Daoy (cell line): ENCODE measurements at places on chromosomes 1 and 21. TPM values are rescaled to one million over a fixed set of nuclear protein-coding genes. Genes with fewer than 3 reads are reported as not detected.
A peak's percentile ranks its signal among the peaks of the same experiment; 100 is the strongest.

CYB5RL gene
- total RNA-seq, result 3.8 and 8.9 TPM in 2 replicates

DNALI1 gene
- total RNA-seq, result 3.8 and 9.3 TPM in 2 replicates

CFHR3 gene
- total RNA-seq, result not detected in 2 replicates

USP25 gene
- 13.4 and 26.5 TPM in 2 replicates for total RNA-seq

LIN28A gene
- 0.86 TPM in 1 of 2 replicates, not detected in the other for total RNA-seq

- peak; percentile 48 for DNase-seq
Measured at GRCh38 chr1:43706598-43707189, 642 bp upstream of the ST3GAL3 start.

GRCh38 chr1:198042168-198042567 is 114.6 kb upstream of the NEK7 start:
- DNase-seq, result no peak

DNA sequence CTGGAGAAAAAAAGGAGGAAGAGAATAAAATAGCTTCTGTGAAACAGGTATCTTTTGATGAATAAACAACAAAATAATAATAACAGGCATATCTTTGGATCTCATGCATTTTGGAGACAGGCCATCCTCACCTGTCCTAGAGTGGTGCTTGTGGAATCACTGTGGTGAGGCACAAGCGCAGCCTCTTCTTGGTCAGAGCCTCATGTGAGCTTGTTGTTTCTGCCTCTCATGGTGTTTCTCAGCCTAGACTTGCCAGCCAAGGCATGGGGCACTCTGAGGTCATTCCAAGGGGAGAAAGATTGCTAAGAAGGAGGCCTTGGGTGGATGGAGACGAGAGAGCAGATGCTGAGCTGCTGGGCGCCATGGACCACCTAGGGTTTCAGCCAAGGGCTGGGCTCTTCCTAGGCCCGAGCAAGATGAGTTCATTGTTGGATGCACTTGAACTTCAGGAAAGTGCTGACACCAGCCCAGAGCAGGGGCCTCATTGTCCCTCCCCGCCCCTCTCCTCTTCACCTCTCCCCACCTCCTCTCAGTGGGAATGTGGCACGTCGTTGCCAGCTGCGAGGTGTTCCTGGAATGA is 49.5 kb downstream of the ATP5PO start:
- no peak for DNase-seq

GRCh38 chr21:29829564-29830275 is 110.1 kb downstream of the GRIK1 start:
- DNase-seq, result no peak

DNA sequence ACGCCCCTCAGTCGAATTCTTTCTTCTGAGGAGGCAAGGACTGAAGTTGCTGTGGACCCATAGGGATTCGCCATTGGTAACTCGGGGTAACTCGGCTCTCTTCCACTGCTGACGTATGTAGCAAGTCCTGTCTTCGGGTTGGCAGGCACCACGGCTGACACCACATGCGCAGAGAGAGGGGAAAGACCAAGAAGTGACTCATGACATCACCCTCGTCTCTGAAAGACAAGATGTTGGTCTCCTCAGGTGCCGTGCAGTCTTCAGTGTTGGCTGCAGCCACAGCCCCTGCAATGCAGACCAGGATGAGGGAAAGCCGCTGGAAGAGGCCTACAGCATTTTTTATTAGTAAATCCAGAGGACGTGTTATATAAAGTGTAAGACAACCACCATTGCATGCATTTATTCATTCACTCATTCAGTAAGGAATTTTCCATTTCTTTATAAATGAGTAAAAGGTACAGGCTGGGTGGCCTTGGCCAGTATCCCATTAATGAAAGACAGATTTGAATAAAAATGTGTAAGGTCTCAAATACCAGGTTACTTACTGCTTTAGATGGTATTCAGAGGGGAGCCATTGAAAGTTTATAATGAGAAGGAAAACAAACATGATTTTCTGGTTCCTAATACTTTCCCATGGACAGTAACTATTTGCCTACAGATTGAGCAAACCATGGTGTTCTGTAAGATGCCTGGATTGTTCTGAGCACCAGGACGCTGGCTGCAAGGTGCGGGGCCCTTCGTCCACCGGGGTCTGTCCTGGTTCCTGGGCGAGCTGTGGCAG is 50.7 kb upstream of the IRF2BP2 start:
- DNase-seq, result no peak

- no peak for DNase-seq
Measured at GRCh38 chr1:12320486-12320885, 90.7 kb downstream of the VPS13D start.

GRCh38 chr1:205948039-205948438 is 4.8 kb upstream of the SLC26A9 start:
- no peak for DNase-seq

GRCh38 chr1:26797627-26798026 is 9.9 kb downstream of the PIGV start:
- DNase-seq, result no peak

DNA sequence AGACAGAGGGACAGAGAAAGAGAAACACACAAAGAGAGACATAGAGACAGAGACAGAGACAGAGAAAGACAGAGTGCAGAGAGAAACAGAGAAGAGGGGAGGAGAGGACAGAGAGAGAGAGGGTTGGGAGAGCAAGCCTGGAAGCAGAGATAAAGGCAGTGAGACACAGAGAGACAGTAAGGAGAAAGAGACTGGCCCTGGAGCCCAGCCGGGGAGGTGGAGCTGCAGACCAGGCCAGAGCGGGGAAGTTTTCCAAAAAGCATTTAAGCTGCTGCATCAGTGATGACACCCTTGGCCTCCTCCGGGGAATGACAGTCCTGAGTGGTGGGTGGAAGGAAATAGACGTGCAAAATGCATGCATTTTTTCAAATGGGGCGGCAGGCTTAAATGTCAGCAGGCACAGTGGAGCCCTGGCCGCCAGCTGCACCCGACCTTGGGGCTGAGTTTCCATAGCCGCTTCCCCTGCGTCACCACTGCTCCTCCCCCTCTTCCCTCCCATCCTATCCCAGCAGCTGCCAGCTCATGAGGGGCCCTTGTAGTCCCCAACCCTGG is 95.4 kb upstream of the KLHDC7A start:
- DNase-seq, result peak; percentile 32

DNA sequence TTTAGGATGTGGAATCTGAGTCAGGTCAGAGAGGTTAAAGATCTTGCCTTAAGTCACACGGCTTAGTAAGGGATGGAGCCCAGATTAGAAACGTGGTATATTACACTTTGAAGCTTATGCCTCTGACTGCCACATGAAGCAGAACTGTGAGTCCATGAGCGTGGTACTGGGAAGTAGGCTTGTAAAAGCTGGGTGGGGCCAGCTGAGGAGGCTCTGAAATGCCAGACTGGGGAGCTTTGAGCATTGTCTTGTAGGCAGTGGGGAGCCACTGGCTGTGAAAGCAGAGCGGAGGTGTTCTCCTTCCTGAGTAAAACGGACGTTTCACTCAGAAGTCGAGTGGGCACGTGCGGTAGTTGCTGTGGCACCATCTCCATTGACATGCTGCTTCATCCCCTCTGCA is 72.6 kb upstream of the USP24 start:
- DNase-seq, result no peak

DNA sequence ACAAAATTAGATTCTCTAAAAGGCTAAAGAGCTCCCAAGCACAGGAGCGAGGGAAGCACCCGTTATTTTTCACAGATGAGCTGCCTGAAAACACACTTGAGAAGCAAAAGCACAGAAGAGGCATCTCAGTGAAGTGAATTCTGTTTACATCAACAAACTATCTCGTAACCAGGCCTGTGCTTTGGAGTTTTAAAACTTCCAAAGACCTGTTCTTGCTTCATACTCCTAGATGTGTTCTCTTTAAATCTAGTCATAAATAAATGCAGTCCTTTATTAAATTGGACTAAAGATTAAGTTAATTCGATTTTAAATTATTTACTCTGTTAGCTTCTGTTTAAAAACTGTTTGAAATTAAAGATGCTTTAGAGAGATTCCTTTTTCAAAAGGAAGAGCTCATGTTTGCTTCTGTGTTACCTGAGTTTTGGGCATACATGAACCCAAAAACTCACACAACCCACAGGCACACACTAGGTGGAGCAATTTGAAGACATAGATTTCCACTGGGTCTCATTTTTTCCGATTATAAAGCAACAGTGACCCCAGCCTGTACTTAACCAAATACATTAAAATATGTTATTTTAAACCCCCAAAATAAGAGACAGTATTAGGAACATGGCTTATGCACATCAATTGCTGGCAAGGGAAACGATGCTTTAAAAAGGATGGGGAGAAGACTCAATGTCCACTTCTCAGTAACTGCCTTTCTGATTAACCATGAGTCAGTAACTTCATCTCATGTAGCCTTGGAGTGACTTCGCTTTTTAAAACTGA is 648.2 kb downstream of the SMYD3 start:
- DNase-seq, result no peak

DNA sequence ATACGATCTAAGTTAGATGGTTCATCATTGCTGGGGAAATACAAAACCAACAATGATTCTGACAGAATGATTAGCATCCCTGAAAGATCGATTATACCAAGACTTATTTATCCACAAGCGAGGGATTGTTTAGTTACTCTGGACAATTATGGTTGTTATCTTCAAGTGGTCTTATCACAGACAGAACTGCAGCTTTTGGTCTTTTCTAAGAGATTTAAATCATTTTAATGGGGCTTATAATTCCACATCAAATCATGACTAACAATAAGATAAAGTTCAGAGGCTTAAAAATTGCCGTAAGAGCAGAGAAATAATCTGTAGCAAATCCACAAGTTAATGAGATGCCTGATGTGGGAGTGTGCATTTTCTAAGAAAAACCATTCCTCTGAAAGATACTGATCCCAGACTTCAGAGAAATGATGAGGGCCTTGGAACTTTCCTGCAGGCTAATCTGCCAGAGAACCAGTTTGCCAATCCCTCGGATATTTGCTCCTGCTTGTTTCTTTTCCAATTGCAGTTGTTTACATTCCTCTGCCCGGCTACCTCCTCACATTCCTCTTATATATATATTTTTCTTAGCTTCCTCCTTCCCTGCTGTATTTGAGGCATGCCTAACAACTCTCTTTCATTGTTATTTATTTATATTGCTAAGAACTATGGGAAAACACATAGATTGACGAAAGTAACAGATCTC is 134.8 kb downstream of the BACH1 start:
- no peak for DNase-seq

GRCh38 chr1:213507472-213508223 is 456.6 kb downstream of the RPS6KC1 start:
- DNase-seq, result no peak

DNA sequence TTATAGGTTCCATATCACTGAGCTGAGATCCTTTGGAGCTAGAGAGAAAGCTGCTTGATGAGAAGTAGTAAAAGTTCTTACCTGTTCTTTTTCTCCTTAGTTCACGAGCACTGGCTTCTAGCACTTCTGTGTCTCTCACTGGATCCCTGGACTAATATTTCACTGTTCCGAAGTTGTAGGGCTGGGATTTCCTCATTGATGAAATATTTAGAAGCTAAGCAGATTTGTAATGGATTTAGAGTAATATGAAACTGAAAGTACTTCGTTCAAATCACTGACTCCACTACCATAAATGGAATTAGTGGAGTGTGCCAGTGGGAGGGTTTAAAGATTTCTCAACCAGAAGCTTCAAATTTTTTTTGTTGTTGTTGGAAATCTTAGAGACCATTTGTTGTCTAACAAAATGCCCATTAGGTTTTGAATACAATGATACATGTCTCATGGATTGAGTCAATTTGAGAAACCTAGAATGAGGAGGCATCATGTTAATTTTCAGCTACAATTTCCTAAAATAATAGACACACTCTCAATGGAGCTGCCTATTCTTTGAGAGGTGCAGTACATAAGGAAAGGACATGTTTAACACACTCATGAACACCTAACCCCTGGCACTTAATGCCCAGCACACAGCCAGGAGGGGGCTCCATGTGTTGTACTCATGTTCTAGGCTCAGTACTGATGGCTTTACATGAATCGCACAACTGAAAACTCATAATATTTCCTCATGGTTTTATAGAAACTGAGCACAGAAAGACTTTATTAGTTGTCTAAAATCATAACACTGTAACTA is at the start of gene GBP1:
Gene GBP1, minus strand, starts transcription at position 130 of the 790 bp plus-strand sequence. CDS start 1,974 bp downstream, outside the sequence.
- peak; percentile 69 for DNase-seq

DNA sequence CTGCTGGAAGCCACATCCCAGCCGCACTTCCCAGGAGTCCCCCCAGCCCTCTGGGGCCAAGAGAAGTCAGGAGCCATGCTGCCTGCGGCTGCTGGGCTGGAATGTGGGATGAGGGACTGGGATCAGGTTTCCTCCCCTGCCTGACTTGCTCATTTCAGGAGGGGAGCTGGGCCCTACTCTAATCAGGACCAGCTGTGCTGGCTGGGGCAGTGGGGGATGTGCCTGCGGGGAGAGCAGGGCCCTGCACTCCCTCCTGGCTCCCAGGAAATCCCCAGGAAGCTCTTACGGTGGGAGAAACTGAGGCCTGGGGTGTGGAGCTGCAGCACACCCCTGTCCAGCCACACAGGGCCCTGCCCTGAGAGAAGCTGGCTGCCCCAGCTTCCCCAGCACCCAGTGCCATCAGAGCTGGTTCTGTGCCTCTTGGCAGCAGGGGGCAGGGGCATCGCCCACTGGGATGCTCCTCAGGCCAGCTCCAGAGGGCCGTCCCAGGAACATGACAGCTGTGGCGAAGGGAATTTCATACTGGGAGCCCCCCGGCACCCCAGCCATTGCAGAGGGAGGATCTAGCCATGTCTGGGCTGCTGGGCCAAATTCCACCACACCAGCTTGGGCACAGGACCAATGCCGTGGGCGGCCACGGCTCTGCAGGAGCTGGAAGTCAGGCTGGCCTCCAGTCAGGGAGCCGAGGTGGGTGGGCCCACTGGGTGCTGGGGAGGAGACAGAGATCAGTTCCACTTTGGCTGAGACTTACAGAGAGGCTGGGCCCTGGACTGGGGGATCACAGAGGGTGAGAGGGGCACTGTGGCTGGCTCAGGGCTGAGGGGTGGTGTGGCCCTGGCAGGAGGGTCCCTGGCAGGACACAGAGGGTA is 21.3 kb upstream of the PRSS38 start:
- peak; percentile 65 for DNase-seq

GRCh38 chr1:5497503-5497902 is 494.7 kb downstream of the NPHP4 start:
- DNase-seq, result no peak

GRCh38 chr1:173431304-173432045 is 45.7 kb upstream of the PRDX6 start:
- DNase-seq, result peak; percentile 86

DNA sequence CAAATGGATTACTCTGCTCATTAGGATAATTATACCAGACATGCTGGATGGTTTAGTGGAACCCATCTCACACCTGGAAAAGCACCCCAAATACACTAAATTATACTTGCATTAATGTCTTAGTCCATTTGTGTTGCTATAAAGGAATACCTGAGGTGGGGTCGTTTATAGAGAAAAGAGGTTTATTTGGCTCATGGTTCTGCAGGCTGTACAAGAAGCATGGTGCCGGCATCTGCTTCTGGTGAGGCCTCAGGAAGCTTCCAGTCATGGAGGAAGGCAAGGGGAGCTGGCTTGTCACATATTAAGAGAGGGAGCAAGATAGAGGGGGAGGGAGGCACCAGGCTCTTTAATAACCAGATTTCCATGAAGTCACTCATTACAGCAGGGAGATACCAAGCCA is 95.6 kb downstream of the MT1HL1 start:
- DNase-seq, result no peak

GRCh38 chr1:20343149-20343937 is 52.7 kb downstream of the VWA5B1 start:
- DNase-seq, result no peak
